Mammary epithelial cell (primary cell): ENCODE measurements at places on chromosomes 3 and 15. TPM values are rescaled to one million over a fixed set of nuclear protein-coding genes. Genes with fewer than 3 reads are reported as not detected.

TEX9 gene
- total RNA-seq: 6.3 and 7.7 TPM in 2 replicates

SLC15A2 gene
- total RNA-seq: 1.3 TPM

WDR72 gene
- total RNA-seq: not detected in 2 replicates

BHLHE40 gene
- 42.6 and 78.7 TPM in 2 replicates for total RNA-seq

ZNF654 gene
- total RNA-seq: 18.6 and 20.8 TPM in 2 replicates

HACD2 gene
- total RNA-seq: 199 TPM

CADPS gene
- total RNA-seq: not detected in 2 replicates

CATSPER2 gene
- total RNA-seq: 5.9 and 9.7 TPM in 2 replicates

TRMT10C gene
- 21.0 and 27.9 TPM in 2 replicates for total RNA-seq

AMIGO3 gene
- total RNA-seq: 0.50 TPM

PIERCE2 gene
- total RNA-seq: 3.3 TPM

ZDHHC19 gene
- total RNA-seq: not detected

MRPS25 gene
- 15.2 TPM for total RNA-seq

LARP6 gene
- 77.3 and 152 TPM in 2 replicates for total RNA-seq

ITIH4 gene
- total RNA-seq: 2.1 and 5.6 TPM in 2 replicates
